ENCODE measurements at places on chromosomes 12 and 14. TPM values are rescaled to one million over a fixed set of nuclear protein-coding genes. Genes with fewer than 3 reads are reported as not detected.

- no peak for DNase-seq
Observed at GRCh38 chr12:115749071-115749841, 528.2 kb downstream of the MED13L start.

DNA sequence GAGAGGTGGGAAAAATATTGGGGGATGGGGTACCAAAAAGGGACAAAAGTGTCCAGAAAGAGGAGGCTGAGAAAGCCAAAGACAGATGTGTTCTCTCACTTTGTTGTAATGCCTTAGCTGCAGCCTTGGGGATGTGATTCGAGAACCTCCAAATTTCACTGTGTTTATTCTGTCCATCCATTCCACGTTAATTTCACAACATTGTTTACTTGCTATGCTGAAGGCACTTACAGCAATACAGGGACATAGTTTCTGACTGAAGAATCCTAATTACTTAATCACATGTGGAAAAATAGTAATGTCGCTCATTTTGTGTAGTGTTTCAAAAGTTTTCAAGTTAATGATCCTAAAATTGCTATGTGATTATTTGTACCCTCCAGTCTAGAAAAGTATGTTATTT, 146.2 kb upstream of the SLC38A2 start:
- DNase-seq = no peak

Gene RIC8B
- 14.6 TPM for total RNA-seq

Gene DTX1
- total RNA-seq = 33.8 TPM

DNA sequence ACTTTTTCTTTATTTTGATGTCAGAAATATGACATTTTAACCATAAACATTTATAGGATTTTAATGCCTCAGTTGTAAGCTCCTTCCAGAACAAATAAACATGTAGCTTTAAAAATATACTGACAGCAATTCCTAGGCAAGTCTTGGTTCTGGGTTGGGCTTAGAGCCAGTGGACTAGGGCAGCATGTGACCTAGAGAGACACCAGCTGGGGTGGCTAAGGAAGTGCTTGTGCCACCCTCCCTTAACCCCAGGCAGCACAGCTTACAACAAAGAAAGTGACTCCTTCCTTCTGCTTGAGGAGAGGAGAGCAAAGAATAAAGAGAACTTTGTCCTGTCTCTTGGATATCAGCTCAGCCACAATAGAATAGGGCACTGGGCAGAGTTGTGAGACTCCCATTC, 61.6 kb upstream of the KTN1 start:
- no peak for DNase-seq

- DNase-seq = no peak
Observed at GRCh38 chr12:6539707-6540134, 5.4 kb downstream of the GAPDH start.

DNA sequence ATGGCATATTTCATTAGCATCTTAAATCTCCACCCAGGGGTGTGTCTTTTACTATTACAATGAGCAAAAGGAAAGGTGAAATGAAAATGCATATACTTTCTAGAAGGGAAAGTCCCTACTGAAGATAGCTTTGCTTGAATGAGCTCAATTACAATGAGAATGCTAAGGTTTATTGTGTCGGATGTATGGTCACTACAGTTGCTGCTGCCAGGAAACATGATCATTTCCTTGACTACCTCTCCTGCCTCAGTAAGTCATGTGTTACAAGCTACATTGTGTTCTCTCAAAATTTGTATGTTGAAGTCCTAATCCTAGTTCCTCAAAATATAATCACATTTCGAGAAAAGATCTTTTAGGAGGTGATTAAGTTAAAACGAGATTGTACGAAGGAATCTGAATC, 322.2 kb downstream of the MDGA2 start:
- no peak for DNase-seq

Gene TAS2R7
- not detected for total RNA-seq

GRCh38 chr12:28489246-28489645, 299.0 kb downstream of the CCDC91 start:
- DNase-seq = no peak

DNA sequence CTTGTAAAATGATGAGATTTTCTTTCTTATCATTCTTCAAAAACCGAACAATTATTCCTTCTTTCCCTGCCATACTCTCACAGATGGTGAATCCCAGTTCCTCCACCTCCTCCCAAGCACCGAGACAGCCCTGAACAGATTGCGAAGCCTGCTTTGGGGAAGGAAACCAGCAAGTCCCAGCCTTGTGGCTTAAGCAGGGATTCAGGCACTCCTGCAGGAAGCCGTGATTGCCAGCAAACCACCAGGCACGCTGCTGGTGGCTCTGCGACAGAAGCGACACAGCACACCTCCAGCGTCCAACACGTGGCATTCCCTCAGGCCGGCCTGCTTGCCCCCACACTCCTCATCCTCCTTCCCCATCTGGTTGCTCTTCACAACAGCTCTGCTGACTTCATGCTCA, 237.7 kb downstream of the GXYLT1 start:
- no peak for DNase-seq

Gene FOXG1
- total RNA-seq = not detected

DNA sequence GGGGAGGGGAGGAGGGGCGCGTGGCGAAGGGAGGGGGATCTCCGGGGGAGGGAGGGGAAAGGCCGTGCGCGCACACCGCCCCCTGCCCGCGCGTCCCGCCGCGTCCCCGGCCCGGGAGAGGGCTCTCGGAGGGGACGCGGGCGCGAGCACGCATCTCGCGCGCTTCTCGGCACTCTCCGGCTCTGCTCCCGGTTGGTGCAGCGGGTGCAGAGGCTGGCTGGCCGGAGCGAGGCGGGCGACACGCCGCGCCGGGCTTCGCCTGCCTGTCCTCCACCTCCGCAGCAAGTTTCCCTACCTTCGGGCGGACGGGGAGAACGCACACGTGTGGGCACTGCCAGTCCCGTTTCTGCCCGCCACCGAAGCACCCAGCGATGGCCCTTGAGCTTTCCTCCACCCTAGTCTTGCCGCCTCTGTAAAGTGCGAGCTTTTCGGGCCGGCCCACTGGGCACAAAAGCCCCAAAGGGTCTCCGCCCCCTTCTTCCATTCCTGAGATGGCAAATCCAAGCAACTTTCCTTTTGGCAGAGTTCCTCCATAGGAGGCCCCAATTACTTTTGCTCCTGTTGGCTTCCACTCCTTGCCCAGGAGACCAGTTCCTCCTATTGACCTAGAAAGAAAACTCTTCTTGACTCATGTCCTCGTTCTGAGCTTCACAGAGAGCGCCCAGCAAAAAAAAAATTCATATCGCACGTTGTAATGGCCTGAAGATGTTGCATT, 363 bp upstream of the CSAD start:
- peak; percentile 88 for DNase-seq

Gene PLEK2
- total RNA-seq = 36.6 TPM

DNA sequence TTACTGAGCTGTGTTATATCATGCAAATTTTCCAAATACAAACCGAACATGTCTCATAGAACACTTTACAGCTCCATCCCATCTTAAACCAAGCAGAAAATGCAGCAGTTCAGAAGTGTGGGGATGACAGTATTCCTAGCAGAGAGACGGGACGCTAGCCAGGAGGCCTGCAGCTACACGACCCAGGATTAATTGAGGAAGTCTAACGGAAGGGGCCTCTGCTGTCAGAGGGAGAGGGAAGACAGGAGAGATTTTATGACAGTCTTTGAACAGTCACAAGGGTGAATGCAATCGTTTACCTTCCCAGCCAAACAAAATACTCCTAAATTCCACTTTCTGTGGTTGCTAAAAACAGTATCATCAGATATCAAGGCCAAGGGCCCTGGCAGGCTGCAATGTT, 261.9 kb downstream of the TMEM132D start:
- no peak for DNase-seq

- DNase-seq = no peak
Observed at GRCh38 chr14:36553656-36554260, 28.7 kb downstream of the NKX2-8 start.

Gene PRH1
- total RNA-seq = 44.0 TPM

GRCh38 chr12:26032719-26033241, 74.3 kb downstream of the RASSF8 start:
- no peak for DNase-seq

- DNase-seq = no peak
Observed at GRCh38 chr12:15472036-15472435, 149.7 kb downstream of the PTPRO start.

DNA sequence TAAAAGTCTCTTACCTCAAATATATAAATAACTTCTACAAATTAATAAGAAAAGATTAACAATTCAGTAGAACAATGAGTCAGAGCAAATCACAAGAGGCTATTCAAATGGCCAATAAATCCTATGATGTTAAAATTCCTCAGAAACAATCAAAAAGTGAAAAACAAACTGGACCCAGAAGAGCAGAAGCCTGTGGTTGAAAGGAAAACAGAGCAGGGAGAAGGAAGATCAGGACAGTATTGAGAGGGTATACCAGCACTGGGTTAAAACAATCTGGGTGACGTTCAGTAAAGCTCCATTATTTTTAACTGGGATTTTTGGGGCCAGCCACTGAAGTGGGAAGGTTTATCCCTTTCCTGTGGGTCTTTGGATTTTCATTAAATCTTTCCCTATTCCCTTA, 39.7 kb upstream of the PCED1B start:
- DNase-seq = no peak

DNA sequence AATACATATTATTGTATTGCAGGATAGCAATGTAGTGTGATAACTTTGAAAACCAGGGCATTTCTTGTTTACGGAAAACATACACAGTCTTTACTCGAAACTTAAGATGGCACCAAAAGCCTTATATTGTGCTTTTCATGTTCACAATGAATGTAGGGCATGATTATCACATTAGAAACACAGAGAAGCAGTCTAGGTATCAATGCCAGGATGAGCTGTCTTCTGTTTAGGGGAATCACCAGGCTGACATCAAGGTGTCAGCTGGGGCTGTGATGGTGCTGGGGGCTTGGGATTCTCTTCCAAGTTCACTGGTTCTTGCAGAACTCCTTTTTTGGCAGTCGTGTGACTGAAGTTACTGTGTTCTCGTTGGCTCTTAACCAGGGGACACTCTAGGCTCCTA, 1067.3 kb downstream of the FLRT2 start:
- DNase-seq = no peak

GRCh38 chr12:28374556-28374955, 184.3 kb downstream of the CCDC91 start:
- DNase-seq = no peak

DNA sequence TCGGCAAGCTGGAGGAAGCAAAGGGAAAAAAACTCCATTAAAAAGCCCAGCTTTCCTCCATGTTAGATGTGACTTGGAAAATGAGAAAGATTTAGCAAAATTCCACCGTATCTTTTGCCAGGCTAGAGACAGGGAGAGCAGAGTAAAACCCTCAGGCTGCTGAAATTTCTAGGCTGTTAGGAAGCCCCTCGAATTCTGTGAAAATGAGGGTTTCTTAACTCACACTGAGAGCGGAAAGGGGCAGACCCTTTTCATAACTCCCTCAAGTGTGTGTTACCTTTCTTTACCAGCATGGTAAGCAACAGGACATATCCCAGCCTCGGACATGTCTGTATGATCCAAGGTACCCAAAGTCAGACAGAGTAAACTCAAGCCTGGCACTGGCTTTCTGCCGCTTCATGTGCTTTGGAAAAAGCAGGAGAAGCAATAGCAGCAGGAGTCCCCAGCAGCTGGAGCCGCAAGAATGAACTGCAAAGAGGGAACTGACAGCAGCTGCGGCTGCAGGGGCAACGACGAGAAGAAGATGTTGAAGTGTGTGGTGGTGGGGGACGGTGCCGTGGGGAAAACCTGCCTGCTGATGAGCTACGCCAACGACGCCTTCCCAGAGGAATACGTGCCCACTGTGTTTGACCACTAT, at the start of gene RHOJ:
Gene RHOJ, plus strand, starts transcription at position 37 of the 637 bp plus-strand sequence. Its CDS starts 427 bp downstream, at position 464.
- DNase-seq = no peak

DNA sequence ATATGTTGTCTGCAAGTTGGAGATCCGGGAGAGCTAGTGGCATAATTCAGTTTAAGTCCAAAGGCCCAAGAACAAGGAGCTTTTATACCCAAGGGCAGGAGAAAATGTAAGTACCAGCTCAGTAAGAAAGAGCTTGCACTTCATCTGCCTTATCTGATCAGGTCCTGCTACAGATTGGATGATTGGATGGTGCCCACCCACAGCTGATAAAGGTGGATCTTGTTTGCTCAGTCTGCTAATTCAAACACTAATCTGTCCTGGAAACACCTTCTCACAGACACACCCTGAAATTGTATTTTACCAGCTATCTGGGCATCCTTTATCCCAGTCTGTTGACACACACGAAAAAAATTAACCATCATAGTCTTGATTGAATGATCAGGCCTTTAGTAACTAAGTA, 230.7 kb upstream of the SLC16A7 start:
- no peak for DNase-seq

DNA sequence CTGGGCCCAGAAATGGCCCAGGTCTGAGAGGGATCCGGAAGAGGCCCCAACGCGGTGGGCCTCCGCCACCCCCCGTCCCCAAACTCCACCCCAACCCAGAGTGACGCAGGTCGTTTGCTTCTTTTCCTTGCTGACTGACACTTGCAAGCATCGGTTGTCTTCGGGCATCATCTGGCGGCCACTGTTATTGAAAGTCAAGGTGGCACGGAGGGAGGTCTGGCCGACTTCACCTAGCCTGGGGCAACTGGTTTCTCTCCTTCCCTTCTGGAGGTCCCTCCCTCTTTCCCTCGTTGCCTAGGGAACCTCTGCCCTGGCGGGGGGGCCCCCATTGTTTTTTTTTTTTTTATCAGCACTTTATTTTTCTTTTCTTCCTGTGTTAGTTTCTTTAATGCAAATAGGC, 241.8 kb downstream of the ALG10 start:
- no peak for DNase-seq

DNA sequence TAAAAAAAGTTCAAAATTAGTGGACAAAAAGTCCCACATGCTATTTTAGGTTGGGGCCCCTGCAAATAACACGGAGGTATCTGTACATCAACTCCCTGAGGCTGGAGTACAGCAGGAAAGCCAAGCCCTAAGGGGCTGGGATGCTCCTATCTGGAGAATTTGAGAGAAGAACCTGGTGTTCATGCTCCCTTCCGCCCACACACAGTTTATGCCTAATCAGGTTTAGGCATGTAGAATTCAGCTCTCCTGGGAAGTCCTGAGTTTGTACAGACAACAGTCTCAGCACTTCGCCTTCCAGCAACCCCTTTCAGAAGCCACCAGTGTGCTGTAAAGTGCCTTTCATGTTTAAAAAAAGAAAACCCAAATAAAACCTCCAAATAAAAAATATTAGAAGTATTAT, 237.3 kb upstream of the GRIP1 start:
- no peak for DNase-seq

DNA sequence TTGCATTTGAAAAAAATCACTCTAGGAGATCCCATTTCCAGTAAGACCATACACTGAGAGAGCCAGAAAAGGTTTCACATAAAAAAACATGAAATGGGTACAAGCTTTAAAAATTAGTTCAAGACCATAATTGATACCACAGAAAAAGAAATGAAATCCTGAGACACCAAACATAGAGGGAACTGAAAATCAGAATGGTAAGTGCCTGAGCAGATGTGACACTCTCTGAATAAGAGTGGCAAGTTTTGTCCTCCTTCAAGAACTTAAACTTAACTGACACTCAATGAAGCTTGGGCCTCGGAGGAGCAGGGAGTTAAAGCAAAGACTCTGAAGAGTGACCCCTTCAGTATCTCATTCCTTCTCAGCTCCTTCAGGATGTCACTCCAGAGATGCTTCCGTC, 23.2 kb upstream of the PTGDR start:
- DNase-seq = no peak

GRCh38 chr12:62813031-62813829, 121.7 kb downstream of the PPM1H start:
- DNase-seq = peak; percentile 57

- no peak for DNase-seq
Observed at GRCh38 chr12:58883576-58884334, 36.5 kb downstream of the LRIG3 start.

Gene IL22
- total RNA-seq = not detected
